ENCODE measurements at places on chromosomes 6 and 20.

- DNase-seq, result no peak
Observed at GRCh38 chr6:50792771-50793170, 25.9 kb upstream of the TFAP2B start.

GRCh38 chr20:49914310-49915117 lies 815 bp downstream of the SPATA2 start:
- DNase-seq, result no peak

GRCh38 chr6:34236131-34236442 lies 586 bp upstream of the HMGA1 start:
- peak; percentile 47 for DNase-seq

DNA sequence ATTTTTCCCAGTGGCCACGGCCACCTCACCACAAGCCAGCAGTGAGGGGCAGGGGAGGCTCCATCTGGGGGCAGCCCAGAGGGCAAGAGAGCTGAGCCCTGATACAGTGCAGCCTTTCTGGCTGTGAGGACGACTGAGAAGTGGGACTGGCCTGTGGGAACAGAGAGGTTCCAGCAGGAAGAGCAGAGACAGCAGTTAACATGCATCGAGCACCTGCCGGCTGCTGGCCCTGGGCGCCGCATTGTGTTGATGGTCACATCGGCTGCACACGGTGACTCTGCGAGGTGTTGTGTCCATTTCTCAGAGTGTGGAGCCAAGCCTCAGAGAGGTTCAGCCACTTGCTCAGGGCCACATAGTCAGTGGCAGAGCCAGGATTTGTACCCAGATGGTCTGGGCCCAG lies 9.8 kb downstream of the FOXS1 start:
- no peak for DNase-seq

DNA sequence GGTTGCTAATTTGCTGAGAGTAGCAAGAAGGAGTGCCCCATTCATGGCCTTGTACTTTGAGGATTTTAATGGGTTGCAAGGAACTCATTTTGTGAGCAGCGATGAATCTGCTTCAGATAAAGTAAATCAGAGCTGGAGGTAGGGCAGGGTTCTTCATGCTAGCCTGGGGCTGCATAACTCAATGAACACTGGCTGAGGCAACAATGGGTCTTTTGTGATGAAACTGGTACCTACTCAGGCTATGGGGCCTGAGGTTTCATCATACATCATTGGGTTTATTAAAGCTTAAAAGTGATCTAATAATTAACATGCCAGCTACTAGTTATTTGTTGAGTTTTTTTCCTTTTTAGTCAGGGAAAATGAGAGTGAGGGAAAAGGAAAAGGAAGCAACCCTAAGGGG lies 106.9 kb downstream of the FAM50B start:
- no peak for DNase-seq

GRCh38 chr6:155223646-155224451 lies 40.0 kb upstream of the CLDN20 start:
- peak; percentile 13 for DNase-seq

DNA sequence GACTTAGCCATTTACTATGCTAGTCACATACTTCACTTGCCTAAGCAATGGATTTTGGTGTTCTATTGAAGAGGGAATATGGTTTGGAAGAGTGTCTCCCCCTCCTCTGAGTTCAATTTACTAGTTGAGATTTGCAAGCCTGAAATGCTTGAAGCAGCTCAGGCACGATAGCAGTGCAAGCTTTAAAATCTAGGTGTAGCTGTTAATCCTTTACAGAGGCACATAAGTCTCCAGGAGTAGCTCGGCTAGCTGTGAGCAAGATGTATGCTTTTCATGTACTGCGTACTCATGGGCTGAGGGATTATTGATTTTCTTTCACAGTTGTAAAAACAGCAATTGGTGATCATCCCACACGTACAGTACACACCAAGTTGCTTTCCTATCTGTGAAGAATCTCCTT lies 726 bp downstream of the FLRT3 start:
- DNase-seq, result no peak

- no peak for DNase-seq
Observed at GRCh38 chr6:132096245-132096644, 145.1 kb upstream of the CCN2 start.

GRCh38 chr6:25312703-25313102 lies 33.5 kb downstream of the CARMIL1 start:
- no peak for DNase-seq

GRCh38 chr20:57528148-57528547 lies 3.2 kb upstream of the CTCFL start:
- no peak for DNase-seq

GRCh38 chr20:63127700-63128364 lies 88.1 kb downstream of the YTHDF1 start:
- no peak for DNase-seq

- no peak for DNase-seq
Observed at GRCh38 chr6:113690281-113691259, 166.6 kb upstream of the MARCKS start.

DNA sequence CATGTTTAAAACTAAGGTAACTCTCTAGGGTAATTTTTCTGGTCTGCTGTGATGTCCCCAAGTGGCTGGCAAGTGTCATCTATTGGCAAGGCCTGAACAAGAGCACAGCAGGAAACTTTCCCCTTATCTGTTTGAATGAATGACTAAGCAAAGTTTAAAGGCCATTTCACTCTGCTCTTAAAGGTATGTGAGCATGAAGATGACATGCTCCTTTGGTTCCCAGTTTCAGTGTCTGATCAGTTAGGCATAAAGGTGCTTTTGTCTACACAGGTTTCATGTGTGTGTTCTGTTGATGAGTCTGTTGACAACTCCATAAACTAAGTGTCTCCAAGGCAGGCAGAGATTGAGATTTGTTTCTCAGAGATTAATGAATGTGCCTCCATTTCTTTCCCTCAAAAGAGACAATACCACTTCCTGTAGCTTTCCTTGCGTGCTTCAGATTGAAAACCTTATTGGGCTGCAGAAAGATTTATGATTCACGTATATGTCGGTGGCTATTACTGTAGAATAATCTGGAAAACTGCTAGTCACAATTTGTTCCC lies 83.9 kb downstream of the MAP3K7 start:
- DNase-seq, result no peak

DNA sequence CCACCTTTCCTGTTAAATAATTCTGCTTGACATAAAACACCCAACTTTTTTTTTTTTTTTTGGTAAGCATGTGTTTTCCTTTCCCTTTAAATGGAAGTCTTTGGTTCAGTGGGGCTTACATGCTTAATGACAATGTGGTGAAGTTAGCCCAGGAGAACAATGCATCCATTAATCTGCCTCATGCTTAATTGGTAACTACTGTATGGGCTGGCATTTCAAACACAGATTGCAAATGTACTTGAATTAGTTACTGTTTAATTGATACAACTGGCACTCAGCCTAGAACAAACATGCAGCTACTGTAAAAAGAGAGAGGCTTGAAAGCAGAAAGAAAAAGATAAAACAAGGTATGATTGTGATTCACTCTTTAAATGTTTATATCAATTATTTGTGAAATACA lies 483.6 kb upstream of the NOX3 start:
- no peak for DNase-seq

DNA sequence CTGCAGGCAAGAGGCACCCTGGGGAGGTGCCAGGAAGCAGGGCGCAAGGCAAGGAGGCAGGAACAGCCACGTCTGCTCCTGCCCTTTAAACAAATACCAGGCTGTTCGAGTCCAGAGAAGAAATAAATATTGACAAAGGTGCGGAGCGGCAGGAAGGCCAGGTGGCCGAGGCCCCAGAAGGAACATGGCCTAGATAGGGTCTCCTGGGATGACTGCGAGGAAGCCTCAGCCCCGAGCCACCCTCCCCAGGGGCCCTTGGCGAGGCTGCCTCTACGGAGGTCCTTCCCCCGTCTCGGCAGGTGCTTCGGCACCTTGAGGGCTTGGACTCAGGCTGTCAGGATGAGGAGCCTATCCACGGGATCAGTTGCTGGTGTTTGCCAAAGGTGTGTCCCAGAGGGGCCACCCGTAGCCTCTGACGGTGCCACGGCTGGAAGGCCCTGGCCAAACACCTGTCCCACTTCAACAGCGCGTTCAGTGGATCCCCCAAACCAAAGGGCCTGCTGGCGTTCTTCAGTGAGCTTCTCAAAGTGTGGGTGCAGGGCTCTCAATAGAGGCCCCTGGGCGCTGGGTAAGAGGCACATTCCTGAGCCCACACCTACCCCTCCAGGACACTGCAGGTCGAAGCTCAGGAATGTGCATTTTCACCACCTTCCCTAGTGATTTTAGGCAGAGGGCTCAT lies 39.8 kb downstream of the SNX5 start:
- no peak for DNase-seq

DNA sequence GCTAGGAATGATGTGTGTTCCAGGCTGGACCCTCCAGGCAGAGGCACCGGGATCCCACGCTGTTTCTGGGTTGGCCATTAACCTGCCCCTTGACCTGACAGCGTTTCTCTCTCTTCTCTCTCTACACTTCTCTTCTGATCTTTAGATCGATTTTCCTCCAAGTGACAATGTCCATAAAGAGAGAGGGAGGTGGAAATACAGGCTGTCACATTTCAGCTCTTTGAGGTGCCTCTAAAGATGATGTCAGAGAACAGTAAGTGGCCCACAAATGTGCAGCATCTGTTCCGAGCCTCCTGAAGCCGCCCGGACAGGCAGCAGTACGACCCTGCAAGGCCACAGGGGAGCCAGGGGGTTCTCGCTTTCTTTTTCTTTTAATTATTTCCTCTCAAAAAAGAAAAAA lies 2.5 kb upstream of the SLCO4A1 start:
- DNase-seq, result no peak

- no peak for DNase-seq
Observed at GRCh38 chr6:100712997-100713396, 168.1 kb downstream of the ASCC3 start.

DNA sequence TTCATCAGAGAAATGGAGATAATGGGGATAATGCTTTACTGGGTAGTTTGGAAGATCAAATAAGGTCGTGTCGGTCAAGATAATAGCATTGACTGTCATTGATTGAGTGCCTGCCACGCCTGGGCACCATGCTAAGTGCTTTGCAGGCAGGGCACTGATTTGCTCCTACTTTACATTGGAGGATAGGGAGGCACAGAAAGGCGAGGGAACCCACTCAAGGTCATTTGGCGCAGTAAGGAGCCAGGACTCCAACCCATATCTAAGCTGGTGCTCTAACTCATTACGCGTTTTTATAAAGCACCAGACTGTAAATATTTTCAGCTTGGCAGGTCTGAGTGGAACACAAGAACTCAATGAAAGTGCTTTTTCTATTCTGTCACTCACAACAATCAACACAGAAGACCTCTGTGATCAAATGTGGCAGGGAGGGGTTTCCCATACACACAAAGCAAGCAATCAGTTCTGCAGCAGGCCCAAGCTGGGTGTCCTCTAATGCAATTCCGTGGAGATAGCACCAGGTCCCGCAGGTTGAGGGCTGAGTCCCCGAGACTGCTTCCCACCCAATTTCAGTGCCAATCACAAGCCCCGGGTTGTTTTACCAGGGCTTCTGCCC lies 373.6 kb downstream of the CDH26 start:
- no peak for DNase-seq

GRCh38 chr6:89992818-89993217 lies 98.5 kb downstream of the GJA10 start:
- no peak for DNase-seq

- DNase-seq, result no peak
Observed at GRCh38 chr6:71529026-71529425, 240.4 kb downstream of the OGFRL1 start.

DNA sequence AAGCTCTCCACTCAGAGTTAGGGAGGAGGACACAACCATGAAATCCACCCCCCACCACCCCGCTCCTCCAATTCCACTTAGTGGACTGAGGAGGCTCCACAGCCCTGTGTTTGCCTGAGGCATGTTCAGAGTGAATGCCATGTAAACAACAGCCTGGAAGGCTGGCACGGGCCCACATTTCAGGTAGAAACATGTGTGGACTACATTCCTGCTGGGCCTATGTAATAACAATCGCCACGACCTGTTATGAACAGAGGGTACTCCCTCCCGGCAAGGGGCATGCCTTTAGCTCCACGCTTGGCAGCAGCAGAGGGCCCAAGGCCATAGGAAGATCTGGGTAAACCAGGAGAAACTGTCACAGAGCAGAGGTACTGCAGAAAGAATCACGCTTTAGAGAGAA lies 65.5 kb downstream of the ISM1 start:
- DNase-seq, result no peak

GRCh38 chr6:33960345-33961313 lies 156.8 kb upstream of the MLN start:
- no peak for DNase-seq

GRCh38 chr6:99894815-99895214 lies 99.2 kb downstream of the MCHR2 start:
- no peak for DNase-seq

DNA sequence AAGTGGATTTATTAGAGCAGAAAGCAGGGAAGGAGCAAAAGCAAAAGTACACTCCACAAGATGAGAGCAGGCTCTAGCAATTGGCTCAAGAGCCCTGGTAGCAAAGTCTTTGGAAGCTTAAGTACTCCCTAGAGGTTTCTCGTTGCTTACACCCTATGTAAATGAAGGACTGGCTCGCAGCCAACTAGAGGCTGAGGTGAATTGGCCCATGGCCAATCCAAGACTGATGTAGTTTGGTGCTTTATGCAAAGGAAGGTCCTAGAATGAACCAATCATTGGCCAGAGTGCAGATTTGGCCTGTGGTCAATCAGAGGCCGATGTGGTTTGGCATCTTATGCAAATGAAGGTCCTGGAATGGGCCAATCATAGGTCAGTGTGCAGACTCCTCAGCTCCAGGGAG lies 191.3 kb upstream of the ARID1B start:
- no peak for DNase-seq

DNA sequence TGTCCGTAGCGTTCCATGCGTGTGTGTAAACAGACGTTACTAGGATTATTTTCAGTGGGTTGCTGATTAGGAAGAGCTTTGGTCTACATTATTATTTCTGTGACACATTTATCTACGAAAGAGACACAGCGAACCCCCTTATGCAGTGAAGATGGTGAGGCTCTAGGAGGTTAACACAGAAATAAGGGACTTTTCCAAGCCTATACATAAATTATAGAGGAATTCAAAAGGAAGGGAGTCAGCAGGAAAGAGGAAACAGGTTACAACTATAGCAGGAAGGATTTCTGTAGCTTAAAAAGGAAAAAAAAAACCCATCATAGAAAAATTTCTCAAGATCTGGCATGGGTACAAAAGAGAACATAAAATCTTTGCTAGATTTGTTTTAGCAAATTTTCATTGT lies 12.9 kb upstream of the RPS6KA2 start:
- DNase-seq, result no peak

DNA sequence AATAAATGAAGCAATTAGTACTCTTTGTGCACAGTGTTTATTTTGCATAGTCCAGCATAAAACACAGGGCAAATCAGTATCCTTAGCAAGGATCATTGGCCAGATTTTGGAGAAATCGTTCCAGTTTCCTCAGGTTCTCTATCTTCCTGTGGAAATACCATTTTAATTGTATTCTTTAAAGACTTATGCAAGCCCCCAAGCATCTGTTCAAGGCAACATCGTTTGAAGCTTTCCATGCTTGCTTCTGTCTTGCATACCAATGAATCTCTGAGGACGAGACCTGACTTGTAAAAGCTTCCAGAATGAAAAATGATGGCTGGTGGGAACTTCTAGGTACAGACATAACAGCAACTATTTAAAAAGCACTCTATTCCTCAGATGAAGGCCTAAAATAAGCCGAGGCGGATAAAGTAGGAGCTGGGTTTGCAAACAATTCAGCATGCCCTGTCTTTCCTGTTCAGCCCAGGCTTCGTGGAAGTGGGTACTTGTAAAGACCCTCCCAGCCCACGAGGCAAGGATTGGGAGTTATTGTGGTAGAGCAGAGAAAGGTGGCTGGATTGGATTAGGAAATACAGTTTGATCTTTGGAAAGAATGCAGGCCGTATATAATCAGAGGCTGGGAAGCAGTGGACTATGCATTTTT lies 21.6 kb downstream of the NRSN1 start:
- no peak for DNase-seq

GRCh38 chr6:4351520-4352321 lies 216.3 kb upstream of the ECI2 start:
- no peak for DNase-seq
